GOT3 (cell line): ENCODE measurements at places on chromosomes 1 and 21.

DNA sequence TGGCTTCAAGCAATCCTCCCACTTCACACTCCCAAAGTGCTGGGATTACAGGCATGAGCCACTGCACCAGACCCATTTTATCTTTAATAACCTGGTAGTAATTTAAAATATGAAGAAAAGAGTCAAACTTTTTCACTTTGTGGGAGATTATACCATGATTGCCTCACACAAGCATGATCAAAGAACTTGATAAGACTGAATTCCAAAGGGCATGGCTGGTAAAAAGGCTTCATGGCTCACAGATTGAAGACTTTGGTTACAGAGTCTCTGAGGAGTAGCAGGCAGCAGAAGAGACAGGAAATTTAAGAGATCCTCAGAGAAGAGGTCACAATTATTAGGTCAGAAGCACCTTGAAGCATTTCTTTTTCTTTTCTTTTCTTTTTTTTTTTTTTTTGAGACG lies 16.4 kb upstream of the RGSL1 start:
- no peak for DNase-seq

GRCh38 chr1:62054188-62054587 lies 140.5 kb upstream of the L1TD1 start:
- no peak for DNase-seq

- no peak for DNase-seq
Observed at GRCh38 chr21:16279731-16280581, 550.2 kb downstream of the USP25 start.

DNA sequence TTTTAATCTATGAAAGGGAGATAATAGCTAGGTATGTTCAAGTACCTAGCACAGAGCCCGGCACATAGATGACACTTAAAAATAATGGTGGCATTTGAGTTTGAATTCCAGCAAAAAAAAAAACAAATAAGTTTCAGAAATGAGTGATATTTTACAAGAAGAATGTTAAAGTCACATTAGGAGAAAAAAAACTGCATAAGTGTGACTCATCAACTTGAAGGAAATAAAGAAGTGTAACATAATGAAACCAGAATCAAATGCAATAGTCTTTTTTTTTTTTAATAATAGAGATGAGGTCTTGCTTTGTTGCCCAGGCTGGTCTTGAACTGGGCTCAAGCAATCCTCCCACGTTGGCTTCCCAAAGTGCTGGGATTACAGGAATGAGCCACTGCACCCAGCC lies 17.1 kb downstream of the DNASE2B start:
- no peak for DNase-seq

GRCh38 chr1:155910621-155911121 lies 478 bp downstream of the RIT1 start:
- DNase-seq: no peak

DNA sequence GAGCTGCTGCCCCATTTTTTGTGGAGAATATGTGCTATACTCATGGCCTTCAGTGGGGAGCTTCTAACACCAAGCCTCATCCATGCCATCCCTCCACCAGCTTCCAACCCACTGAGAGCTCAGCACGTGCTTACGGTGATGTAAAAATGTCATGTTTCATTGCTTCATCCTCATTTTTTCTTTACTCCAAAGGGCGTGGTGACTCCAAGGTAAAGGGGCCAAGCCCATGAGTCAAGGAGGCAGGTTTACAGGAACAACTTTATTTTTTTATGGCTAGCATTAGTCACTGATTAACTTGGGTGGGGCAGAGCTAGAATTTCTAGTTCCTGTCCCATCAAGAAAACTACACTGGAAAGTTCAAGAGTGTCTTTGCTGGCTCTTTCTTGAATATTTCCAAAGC lies at the start of gene C1orf226:
Gene C1orf226 (plus strand): TSS at position 346 of the 400 bp plus-strand sequence. CDS start 174 bp downstream, outside the sequence.
- no peak for DNase-seq

DNA sequence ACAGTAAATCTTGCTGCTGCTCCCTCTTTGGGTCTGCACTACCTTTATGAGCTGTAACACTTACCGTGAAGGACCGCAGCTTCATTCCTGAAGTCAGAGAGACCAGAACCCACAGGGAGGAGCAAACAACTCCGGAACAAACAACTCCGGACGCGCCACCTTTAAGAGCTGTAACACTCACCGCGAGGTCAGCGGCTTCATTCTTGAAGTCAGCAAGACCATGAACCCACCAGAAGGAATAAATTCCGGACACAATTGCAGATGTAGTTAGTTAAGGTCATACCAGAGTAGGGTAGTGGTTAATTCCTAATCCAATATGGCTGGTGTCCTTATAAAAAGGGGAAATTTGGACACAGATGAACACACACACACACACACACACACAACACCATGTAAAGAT lies 37.7 kb downstream of the VTCN1 start:
- DNase-seq: no peak

- DNase-seq: no peak
Observed at GRCh38 chr1:245771511-245772281, 616.9 kb downstream of the KIF26B start.

GRCh38 chr1:51738681-51739080 lies 121.8 kb downstream of the OSBPL9 start:
- no peak for DNase-seq

DNA sequence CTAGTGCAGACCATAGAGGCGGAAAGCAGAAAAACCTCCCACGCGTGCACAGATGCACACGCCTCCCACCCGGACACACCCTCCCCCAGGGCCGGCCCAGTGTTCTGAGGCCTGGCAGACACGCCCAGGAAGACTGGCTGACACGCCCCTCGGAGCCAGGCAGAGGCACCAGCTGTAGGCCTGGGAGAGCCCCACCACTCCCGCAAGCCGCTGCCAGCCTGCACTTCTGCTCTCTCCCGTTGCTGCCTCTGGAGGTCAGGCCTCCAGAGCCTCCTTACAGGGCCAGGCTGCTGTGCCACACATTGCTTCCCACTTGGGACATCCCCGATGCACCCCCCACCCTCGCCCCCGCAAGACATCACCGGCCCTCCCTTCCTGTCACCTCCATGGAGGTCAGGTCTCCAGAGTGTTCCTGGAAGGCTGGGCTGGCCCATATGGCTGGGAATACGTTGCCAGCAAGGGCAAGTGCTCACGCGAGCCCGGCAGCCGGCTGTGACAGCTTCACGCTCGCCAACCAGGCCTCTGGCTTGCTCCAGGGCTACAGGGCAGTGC lies 40.4 kb downstream of the CASZ1 start:
- DNase-seq: no peak

DNA sequence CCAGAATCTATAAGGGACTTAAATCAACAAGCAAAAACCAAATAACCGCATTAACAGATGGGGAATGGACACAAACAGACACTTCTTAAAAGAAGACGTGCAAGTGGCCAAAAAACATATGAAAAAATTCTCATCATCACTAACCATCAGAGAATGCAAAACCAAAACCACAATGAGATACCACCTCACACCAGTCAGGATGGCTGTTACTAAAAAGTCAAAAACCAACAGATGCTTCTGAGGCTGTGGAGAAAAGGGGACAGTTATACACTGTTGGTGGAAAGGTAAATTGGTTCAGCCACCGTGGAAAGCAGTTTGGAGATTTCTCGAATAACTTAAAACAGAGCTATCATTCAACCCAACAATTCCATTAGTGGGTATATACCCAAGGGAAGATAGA lies 124.9 kb upstream of the OLIG2 start:
- DNase-seq: no peak

DNA sequence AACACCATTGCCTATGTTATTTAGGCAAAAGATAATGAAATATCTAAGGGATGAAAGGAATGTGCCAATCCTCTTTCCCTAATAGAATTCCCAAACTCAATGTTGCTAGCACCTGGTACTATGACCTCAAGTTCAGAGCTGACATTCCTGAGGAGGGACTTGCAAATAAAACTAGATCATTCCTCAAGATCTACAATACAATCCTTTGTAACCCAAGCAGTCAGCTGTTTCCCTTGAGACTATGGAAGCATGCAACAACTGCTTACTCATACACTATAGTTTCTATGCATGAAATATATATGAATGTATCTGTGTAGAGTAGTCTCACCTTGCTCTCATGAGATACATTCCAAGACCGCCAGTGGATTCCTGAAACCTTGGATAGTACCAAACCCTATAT lies 65.0 kb downstream of the ABL2 start:
- no peak for DNase-seq

- DNase-seq: no peak
Observed at GRCh38 chr1:156241311-156241811, 623 bp upstream of the BGLAP start.

- no peak for DNase-seq
Observed at GRCh38 chr1:8356256-8357209, 38.6 kb downstream of the SLC45A1 start.

- no peak for DNase-seq
Observed at GRCh38 chr1:15756143-15757015, 2.2 kb upstream of the FBLIM1 start.

DNA sequence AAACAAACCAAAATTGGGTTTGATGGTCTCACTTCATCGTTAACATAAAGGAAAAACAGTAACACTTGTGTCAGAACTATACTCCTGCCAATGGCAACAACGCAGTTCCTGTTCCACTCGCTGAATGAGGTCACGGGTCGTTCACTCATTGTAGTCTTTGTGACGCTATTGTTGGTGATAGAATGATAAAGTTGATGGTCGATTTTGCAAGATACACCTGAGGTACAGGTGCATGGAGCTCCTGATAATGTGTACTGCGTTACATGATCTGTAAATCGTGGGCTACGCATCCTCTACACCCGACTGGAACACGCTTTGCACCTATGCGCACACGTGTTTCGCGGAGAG lies 391 bp upstream of the CENPS start:
- no peak for DNase-seq

GRCh38 chr1:44661781-44662682 lies 12.2 kb downstream of the TMEM53 start:
- DNase-seq: no peak

DNA sequence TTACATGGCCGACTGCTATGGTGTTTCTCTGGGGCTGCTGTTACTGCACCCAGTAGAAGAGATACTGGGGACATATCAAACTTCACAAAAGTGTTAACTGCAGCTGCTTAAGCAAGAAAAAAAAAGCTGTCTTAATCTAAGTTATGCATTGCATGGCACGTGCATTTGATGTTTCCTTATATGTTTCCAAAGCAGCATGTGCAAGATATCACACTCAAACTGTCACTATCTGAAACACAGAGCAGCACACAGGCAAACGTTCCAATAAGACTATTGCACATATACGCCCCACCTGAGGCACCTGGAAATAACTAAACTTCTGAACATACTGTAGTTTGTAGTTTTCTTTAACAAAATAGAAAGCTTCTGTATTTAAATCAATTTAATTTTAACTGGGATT lies 671.4 kb upstream of the ADGRL2 start:
- no peak for DNase-seq

DNA sequence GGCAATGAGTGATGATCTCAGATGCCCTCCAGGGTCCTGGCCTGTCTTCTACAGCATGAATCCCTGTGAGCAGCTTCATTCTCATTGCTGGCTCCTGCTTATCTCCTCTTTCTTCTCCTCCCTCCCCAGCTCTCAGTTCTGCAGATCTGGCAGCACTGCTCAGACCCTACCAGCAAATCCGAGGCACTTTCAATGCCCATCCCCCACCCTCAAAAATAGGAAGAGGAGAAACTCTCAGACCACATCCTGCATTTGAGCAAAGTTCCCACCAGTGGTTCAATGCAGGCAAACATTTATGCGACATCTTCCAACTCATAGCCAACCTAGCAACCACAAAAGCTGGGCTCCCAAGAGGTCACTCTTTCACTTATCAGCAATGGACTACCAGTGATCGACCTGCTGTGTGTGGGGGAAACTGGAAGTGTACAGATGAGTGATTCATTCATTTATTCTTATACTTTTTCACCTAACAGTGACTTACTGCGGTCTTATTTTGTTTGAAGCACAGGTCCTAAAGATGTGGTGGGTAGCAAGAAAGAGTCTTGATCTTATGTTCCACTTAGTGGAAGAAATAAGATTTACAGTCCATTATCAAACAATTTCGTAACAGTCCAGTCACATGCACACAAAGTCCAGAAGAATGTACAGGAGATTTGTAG lies 5.8 kb upstream of the CHI3L2 start:
- no peak for DNase-seq

GRCh38 chr21:41010101-41010435 lies 157.9 kb upstream of the BACE2 start:
- no peak for DNase-seq

DNA sequence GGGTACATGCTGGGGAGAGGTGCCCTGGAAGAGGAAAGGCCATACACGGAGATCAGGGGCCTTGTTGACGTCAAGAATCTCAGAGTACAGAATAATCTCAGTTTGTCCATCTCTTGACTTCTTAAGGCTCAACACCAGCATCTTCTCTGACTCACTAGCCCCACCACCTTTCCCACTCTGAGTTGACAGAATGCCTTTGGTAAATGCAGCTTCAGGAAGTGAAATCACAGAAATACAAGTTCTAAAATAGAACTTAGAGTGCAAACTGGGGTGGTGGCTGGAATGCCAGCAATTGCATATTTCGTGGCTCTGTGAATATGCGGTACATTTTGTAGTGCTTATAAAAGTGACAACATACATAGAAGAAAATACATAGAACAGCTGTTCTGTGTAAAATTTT lies 1.6 kb downstream of the COG2 start:
- DNase-seq: no peak

GRCh38 chr1:88753506-88753905 lies 69.4 kb downstream of the PKN2 start:
- no peak for DNase-seq

GRCh38 chr1:15122331-15122730 lies 31.2 kb upstream of the TMEM51 start:
- no peak for DNase-seq

DNA sequence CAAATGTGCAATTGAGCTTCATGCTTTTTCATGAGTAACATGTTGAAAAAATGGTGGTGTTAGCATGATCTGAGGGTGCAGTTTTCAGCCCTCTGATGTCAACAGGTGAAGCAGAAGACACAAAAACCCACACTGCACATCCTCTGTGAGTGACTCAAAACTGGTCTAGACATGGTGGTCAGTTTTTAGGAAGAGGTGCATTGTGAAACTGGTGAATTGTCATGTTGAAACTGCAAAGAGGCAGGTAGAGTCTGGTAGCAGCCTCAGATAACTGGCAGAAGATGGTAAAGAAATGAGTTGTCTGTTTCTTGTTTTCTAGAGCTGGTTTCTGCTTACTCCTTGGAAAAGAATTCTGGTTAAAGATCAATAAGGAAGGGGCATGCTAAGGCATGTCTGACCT lies 97.3 kb upstream of the HMCN1 start:
- no peak for DNase-seq

GRCh38 chr1:14403961-14404645 lies 194.4 kb upstream of the KAZN start:
- no peak for DNase-seq

DNA sequence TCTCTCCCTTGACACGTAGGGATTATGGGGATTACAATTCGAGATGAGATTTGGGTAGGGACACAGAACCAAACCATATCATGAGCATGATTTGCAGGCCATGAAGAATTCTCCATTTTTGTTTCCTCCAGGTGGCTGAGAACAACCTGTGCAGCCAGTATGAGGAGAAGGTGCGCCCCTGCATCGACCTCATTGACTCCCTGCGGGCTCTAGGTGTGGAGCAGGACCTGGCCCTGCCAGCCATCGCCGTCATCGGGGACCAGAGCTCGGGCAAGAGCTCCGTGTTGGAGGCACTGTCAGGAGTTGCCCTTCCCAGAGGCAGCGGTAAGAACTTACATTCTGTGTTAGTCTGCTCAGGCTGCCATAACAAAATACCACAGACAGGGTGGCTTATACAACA lies 9.7 kb downstream of the MX1 start:
- DNase-seq: no peak

- DNase-seq: no peak
Observed at GRCh38 chr21:16423921-16424320, 694.1 kb downstream of the USP25 start.

GRCh38 chr1:67169496-67169895 lies 3.2 kb downstream of the IL23R start:
- DNase-seq: no peak

GRCh38 chr1:119611701-119612113 lies 36.4 kb downstream of the ZNF697 start:
- no peak for DNase-seq
